AG09309 (cell line): ENCODE measurements at places on chromosomes 3 and 15.

DNA sequence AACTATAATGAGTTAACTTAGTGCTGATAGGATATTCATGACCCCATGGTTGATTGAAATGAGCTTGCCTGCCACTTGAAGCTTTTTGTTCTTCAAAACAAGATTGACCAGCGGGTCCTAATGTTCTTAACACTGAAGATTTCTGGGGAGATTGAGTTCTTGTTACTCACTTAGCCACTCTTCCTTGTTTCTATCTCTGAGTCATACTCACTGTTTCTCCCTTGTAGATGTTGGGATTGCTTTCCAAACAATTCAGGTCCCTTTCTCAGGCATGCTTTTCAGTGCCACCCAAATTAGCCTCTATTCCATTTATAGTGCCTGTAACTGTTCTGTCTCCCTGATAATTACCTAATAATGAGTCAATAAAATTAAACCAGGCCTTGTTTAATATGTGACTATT, 517.0 kb downstream of the SQOR start:
- DNase-seq: no peak

- no peak for DNase-seq
These were observed 46.2 kb downstream of the NOX5 start for GRCh38 chr15:69060744-69061143.

GRCh38 chr3:115470254-115470653, 153.1 kb upstream of the GAP43 start:
- no peak for DNase-seq

- no peak for DNase-seq
These were observed 84.4 kb downstream of the THSD4 start for GRCh38 chr15:71199384-71200351.

DNA sequence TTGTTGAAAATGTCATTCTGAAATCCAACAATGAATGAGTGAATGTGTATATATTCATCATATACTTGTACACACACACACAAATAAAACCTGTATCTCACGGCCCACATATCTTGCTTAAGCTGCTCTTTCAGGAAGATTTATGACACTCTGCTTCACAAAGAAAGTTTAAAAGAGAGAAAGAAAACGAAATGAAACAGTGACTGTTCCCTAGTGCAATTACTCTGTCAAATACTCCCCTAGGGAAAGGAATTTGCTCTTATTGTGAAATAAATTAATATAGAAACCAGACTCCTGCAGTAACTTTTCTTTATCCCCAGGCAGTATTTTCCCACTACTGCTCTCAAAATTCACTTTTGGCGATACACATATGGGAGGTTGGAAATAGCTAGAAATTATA, 329.1 kb downstream of the VPS13C start:
- no peak for DNase-seq

DNA sequence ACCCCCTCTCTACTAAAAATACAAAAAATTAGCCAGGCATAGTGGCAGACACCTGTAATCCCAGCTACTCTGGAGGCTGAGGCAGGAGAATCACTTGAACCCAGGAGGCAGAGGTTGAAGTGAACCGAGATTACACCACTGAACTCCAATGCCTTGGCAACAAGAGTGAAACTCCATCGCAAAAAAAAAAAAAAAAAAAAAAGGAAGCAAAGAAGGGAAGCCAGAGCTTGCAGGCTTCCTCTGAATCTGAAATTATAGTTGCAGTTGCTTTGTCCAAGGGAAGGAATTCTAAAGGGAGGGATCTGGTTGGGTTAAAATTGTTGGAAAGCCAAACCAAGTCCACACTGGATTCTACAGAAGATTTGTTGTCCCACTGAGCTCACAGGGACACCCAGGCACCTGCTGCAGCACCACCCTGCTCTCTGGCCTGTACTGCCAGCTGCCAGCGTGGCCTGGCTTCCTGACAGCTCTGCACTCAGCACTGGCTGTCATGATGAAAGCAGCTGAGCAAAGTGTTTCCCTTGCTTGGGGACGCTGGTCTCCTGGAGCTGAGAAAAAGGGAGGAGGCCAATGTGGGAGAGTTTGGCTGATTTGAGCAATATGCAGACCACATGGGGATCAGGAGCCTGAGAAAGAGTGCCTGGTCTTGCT, 88.8 kb upstream of the HES1 start:
- DNase-seq: no peak

- no peak for DNase-seq
These were observed 335.0 kb downstream of the GRM7 start for GRCh38 chr3:7195934-7196333.

GRCh38 chr3:156516961-156517360, 38.0 kb downstream of the SSR3 start:
- no peak for DNase-seq

- DNase-seq: no peak
These were observed 207.4 kb upstream of the IGF1R start for GRCh38 chr15:98440917-98441316.

DNA sequence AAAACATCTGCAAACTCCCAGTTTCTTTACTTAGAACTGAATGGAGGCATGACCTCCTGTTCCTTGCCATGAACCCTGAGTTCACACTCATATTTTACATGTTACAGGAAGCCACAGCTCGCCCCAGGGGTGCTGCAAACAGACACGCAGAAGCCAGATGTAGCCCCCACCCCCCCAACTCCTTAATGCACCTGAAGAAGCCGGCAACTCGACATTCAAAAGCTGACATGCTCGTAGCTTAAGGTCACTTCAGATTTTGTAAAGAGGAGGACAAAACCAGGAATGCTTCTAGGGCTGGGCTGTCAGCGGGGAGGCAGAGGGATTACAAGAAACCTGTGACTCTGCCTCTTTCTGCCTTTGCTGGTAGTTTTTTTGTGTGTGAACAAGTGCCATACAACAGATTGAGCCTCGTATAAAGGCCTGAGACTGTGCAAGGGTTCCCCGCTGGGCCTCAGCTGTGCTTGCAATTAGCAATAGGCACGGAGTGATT, 42.0 kb upstream of the FEZF2 start:
- DNase-seq: no peak

GRCh38 chr3:5095886-5096285, 26.2 kb upstream of the ARL8B start:
- no peak for DNase-seq

DNA sequence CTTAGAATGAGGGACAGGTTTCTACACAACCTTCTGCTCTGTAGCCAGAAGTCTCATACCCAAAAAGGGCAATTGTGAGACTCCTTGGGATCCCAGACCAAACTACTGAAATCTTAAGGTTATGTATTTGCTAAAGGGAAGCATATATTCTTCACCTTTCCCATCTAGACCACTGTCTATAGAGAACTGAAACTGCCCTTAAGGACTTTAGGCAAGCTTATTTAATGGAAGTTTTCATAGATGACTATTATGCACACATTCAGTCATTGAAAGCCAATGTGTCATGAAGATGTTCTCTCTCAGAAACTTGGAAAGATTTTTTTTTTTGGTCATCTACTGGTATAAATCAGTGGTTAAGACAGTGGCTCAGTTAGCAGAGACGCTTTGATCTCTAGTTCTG, 365.3 kb downstream of the MCTP2 start:
- no peak for DNase-seq

DNA sequence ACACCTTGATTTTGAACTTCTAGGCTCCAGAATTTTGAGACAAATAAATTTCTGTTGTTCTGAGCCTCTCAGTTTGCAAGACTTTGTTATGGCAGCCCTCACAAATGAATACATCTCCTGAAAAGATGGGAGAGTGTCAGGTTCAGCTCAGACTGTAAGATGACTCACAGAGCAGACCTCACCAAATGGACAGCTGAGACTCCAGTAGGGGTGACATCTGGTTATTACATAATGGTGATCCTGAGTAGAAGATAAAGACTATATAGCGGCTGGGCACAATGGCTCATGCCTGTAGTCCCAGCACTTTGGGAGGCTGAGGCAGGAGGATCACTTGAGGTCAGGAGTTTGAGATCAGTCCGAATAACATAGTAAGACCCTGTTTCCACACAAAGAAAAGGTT, 26.2 kb upstream of the MTMR14 start:
- no peak for DNase-seq

- no peak for DNase-seq
These were observed 38.1 kb downstream of the TRAK1 start for GRCh38 chr3:42129014-42129953.

- no peak for DNase-seq
These were observed 9.1 kb downstream of the EPHA3 start for GRCh38 chr3:89116476-89116875.

- no peak for DNase-seq
These were observed at the start of gene CAND2 for GRCh38 chr3:12796171-12797123. TSS of gene CAND2 (plus strand) at chr3:12796680. CDS start at chr3:12796721, 41 bp downstream.

DNA sequence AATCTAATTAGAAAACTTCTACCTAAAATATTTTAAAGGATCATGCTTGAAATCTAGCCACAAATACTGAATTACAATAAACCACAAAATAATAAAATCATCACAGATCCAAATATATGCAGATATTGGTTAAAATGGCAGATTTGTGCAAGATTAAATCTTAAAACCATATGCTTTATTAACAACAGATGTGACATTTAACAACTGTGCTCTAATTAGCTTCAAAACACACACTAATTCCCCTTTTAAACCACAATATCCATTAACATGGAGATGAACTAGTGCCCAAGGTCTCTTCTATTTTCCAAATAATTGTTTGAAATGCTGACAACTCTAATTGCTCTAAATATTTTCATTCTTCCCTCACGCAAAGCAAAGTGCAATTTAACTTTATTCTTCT, 1530.3 kb downstream of the SI start:
- no peak for DNase-seq

DNA sequence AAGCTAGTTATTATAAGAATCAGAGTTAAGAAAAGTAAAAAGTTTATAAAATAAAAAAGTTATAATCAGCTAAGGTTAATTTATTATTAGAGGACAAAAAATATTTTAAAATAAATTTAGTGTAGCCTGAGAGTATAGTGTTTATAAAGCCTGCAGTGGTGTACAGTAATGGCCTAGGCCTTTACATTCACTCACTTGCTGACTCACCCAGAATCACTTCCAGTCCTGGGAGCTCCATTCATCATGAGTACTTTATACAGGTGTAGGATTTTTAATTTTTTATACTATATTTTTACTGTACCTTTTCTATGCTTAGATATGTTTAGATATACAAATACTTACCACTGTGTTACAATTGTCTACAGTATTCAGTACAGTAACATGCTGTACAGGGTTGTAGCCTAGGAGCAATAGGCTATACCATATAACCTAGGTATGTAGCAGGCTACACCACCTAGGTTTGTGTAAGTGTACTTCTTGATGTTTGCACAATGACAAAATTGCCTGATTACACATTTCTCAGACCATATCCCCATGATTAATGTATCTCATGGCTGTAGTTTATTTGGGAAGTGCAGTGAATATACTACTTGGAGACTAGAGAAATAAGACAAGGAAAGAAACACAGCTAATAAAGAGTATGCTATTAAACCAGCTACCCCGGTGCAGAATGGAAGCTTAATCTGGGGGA, 101.9 kb upstream of the GALNT15 start:
- no peak for DNase-seq

- no peak for DNase-seq
These were observed 659.3 kb upstream of the ARRDC4 start for GRCh38 chr15:97301166-97301565.

DNA sequence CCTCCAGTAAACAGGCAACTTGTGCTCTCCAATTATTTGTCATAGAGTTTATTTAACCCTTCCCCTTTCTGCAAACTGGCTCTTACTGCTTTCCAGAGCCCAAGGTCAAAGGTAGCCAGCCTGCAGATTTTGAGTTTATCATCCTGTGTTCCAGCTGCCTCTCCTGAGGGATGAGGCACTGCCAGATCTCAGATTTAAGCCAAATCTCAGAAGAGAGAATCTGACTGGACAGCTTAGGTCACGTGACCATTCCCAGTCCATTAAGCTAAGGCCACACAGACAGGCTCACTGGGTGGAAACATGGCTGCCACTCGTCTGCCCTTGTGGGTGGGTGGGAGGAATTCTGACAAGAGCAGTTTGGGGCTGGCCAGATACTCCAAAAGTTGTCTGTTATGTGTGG, 8.6 kb upstream of the SIAH2 start:
- no peak for DNase-seq

DNA sequence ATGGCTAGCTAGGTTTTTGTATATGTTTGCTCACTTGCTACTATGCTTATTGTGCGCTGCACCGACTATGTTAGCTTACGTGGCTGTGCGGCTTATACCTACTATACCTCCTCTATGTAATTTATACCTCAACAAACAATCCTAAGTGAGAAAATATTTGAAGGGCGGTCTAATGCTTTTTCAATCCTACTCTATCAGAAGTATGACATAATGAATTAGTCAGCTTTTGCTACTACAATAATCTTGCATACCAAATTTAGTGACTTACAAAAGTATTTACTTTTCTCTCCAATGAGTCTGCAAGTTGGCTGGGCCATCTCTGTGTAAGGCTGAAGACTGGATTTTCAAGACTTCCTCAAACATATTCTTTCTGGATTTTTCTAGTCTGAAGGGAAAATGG, 391.2 kb upstream of the NECTIN3 start:
- DNase-seq: no peak

GRCh38 chr3:178810181-178810580, 261.4 kb downstream of the ZMAT3 start:
- no peak for DNase-seq

GRCh38 chr3:187667526-187667925, 2.7 kb downstream of the SST start:
- DNase-seq: no peak

DNA sequence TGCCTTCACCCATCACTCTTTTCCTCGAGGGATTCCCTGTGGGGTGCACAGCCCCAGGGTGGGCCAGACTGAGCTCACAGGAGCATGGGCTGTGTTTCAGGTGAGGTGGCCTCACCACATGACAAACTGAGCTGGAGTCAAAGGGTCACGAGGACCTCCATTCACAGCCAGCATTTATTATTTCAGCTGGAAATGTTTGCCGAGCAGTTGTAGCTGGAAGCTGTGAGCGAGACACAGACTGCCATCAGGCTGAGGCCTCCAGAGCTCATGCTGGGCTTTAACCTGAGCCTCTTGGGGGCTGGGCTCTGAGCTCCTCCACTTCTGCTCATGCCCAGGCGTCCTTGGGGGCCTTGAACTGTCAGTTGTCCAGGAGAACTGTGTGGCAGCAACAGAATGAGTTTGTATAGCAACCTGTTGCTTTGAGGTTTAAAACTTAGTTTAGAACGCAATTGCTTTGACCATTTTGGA, 57.5 kb downstream of the FLNB start:
- no peak for DNase-seq

- peak; percentile 17 for DNase-seq
These were observed 26.2 kb downstream of the RBPMS2 start for GRCh38 chr15:64749167-64749566.

DNA sequence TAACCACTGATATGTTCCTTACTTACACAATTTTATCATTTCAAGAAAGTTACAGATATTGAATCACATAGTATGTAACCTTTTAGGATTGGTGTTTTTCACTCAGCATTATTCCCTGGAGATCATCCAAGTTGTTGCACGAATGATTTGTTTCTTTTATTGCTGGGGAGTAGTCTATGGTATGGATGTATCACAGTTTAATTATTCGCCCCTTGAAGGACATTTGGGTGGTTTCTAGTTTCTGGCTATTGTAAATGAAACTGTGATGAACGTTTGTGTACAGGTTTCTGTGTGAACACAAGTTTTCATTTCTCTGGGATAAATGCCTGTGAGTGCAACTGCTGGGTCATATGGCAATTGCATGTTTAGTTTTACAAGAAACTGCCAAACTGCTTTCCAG, 68.8 kb downstream of the NMNAT3 start:
- no peak for DNase-seq

- DNase-seq: no peak
These were observed 10.2 kb downstream of the SNRK start for GRCh38 chr3:43296565-43296964.

GRCh38 chr15:36495456-36495991, 83.9 kb upstream of the CDIN1 start:
- DNase-seq: no peak

- DNase-seq: no peak
These were observed 124.4 kb downstream of the PTPRG start for GRCh38 chr3:61685755-61686154.
